Cerebellar nuclear complex (tissue), 1 donor: ENCODE measurements at places on chromosomes 6 and 20.

DNA sequence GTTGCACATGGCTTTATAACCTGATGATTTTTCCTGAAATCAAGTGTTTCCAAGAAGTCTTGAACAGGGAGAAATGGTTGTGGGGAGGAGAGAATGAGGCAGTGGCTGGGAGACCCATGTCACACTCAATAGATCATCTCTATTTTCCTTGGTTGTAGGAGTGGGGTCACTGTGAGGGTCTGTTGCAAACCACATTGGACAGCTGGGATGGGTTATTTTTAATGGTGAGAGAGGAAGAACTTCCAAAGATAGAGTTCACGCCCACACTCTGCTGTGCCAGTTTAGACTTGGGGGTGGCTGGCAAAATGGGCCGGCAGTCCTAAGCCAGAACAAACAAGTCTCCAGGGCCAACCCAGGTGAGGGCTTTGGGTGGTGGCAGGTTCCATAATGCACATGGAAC is 276.4 kb upstream of the PRND start:
- no peak for DNase-seq

DNA sequence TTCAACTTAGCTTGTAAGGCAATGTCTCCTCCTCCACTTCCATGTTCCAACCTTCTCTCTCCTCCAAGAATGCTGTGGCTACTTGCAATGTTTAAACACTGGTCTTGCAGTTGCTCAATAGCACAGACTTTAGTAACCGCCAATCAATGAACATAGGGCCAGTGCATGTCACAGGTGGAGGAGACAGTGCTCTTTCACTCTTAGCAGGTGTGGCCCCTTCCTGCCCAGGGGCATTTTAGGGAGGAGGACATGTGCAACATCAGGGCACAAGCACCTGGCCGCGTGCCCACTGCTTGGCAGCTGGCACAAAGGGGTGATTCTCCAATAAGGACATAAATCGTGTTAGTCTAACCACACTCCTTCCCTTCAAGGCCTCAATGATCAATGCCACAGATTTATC is 41.3 kb downstream of the ADGRF1 start:
- DNase-seq = no peak

DNA sequence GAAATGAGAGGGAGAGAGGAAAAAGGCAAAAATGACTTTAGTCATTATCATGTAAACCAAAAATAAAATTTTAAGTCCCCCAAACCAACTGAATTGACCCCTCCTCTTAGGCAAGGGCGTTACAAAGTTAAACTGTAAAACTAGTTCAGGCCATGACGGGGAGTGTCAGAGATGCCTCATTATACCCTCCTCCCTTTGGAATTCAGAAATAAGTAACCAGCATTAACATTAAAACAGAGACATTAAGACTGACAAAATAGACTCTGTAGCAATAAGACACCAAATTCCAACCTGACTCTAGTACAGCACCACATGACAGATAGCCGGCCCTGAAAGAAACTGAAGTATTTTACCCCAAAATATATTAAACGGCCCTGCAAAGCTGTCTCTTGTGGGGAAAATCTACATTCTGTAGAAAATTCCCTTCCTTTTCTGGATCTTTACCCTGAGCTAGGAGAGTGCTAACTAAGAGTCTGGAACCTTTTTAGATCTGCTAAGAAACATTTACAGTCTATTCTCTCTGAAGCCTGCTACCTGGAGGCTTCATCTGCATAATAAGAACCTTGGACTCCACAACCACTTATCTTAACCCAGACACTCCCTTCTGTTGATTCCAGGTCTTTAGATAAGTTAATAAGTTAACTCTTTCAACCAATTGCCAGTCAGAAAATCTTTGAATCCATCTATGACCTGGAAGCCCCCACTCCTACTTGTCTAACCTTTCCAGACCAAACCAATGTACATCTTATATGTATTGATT is 150.7 kb downstream of the PKHD1 start:
- DNase-seq = no peak

DNA sequence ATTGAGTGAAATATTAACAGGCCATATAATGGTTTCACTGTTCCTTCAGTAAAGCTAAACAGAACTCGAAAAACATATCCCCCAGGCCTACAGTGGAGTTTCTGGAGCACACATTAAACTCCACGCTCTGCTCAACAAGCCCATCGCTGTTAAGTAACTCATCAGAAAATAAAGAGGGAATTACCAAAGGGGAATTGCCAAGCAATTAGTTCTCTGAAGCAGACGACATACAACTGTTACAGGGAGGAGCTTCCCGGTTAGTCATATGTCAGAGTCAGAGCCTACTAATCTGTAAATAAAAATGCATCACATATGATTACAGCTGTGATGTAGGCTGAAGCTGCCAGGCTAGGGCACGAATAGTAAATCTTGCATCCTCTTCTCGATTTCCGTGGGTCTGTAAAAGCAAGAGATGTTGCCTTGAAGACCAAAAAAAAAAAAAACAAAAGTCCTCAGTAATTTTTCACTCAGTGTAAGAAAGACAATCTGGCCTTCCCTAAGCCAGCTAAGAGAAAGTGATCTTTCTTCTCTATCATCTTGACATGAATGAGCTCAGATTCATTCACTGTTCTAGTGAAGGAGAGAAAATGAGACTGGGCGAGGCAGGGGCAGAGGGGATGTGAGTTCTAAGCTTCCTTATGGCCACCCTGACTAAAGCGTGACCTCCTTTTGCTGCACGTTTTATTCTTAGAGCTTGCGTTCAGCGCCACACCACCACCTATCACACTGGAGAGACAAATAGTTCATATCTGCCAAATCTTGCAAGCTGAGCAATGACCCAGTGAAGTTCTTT is 13.8 kb downstream of the ATXN1 start:
- DNase-seq = no peak

GRCh38 chr6:74284284-74284683 is 588.3 kb downstream of the CD109 start:
- no peak for DNase-seq

- DNase-seq = no peak
These were observed 4.2 kb downstream of the ZNF337 start for GRCh38 chr20:25692499-25692898.

DNA sequence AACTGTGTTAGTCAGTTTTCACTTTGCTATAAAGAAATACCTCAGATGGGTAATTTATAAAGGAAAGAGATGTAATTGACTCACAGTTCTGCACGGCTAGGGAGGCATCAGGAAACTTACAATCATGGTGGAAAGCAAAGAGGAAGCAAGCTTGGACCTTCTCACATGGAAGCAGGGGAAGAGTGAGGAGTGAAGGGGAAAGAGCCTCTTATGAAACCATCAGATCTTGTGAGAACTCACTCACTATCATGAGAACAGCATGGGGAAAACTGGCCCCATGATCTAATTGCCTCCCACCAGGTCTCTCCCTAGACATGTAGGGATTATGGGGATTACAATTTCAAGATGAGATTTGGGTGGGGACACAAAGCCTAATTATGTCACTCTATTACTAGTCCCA is 41.3 kb upstream of the PLAGL1 start:
- DNase-seq = no peak
